ENCODE measurements at places on chromosomes 5 and 9. TPM values are rescaled to one million over a fixed set of nuclear protein-coding genes. Genes with fewer than 3 reads are reported as not detected.

DNA sequence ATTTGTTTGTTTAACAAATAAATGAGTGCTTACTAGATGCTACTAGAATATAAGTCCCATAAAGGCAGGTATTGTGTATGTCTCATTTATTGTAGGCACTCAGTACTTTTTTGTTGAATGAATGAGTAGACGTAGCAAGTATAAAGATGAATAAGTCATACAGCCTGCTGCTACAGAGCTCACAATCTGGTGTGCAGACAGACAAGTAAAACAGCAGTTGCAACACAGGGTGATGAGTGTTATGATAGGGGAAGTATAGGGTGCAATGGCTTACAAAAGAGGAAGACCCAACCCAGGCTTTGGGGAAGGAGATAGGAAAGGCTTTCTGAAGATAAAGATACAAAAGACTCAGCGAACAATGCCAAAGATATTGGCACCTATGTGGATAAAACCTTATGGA is 47.7 kb downstream of the SH3RF2 start:
- no peak for DNase-seq

GRCh38 chr5:2985718-2986117 is 234.2 kb upstream of the IRX2 start:
- no peak for DNase-seq

ALDH1A1 gene
- not detected for total RNA-seq

- no peak for DNase-seq
Measured at GRCh38 chr5:150473673-150474358, 24.3 kb upstream of the RPS14 start.

PCDHA1 gene
- not detected for total RNA-seq

DNA sequence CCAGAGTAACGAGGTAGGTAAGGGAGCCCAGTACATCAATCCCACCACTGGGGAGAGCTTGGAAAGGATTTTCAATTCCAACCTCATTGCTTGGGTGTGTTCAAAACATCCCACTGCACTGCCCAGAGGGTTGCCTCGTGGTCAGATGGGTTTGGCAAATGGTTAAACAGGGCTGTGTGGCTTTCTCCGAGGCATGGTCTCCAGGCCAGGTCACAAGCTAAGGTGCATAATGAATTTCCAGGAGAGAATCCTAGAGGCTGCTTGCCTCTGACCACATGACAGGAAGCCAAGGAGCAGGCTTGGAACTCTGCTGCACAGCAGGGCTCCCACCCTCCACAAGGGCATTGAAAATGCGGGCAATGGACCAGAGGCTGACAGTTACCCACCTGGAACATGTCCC is 51.6 kb downstream of the DAP start:
- no peak for DNase-seq

GRCh38 chr5:111830333-111830732 is 73.3 kb upstream of the NREP start:
- no peak for DNase-seq

GLRX gene
- total RNA-seq = 109 TPM

OR1Q1 gene
- not detected for total RNA-seq

LPAR1 gene
- total RNA-seq = not detected

- no peak for DNase-seq
Measured at GRCh38 chr5:33994845-33995244, 10.4 kb upstream of the SLC45A2 start.

PCDHA3 gene
- total RNA-seq = not detected

DNA sequence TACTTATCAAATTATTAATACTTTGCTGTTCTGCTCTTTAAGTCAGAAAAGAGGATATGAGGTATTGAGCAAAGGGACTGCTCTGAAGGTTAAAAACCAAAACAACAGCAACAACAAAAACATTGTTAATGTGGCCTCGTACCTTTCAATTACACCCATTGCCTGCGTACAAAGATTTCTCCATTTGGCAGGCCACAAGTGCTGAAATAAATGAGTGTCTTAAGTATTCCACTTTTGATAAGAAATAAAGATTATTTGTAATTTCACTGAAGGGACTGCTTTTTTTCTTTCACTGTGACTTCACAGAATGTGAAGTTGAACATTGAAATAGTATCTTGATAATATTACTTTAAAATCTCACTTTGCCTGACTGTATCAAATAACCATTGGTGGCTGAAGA is 163.2 kb upstream of the MRPS30 start:
- DNase-seq = no peak

GRCh38 chr9:98514841-98515240 is 193.9 kb downstream of the GABBR2 start:
- DNase-seq = no peak

INPP5E gene
- 18.1 TPM for total RNA-seq

SLC6A7 gene
- not detected for total RNA-seq
